ENCODE measurements at places on chromosomes 12 and 14.

- no peak for DNase-seq
Observed at GRCh38 chr12:21815306-21816062, 41.0 kb upstream of the KCNJ8 start.

- DNase-seq: peak; percentile 76
Observed at GRCh38 chr12:104604070-104604994, 147.6 kb downstream of the CHST11 start.

DNA sequence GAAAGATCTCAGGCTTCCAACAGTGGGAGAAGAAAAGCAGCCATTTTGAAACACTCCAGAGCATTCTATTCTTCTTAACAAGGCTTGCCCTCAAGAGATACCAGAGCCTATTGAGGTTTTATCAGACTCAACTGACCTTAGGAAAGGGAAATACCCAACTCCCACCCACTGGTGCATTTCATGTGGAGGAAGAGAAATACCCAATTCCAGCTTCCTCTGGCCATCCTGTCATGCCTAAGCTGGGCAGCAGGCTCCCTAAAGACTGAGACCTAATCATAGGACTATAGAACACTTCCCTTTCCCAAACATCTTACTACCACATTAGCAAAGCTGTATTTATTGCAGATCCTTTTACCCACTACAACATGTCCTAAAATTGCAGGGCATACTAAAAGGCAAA lies 164.5 kb downstream of the KIF21A start:
- no peak for DNase-seq

GRCh38 chr12:129815846-129816245 lies 88.0 kb downstream of the TMEM132D start:
- no peak for DNase-seq

GRCh38 chr12:98232753-98233390 lies 282.5 kb upstream of the TMPO start:
- no peak for DNase-seq

DNA sequence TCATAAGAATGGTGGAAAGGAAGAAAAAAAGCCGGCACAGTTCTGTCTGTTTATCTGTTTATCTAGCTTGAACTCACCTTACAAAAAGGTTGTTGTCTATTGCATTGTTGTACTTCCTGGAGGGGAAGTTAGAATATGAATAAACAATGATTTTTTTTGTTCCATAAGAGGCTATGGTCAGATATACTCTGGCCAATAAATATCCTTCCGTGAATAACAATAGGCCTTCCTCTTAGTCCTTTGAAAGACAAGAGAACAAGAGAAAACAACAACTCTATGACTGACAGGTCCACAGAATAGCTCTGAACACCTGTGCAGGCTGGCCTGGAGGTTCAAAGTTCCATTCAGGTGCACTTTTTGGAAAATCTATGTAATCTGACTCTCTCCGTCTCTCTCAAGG lies 192.8 kb upstream of the KRR1 start:
- DNase-seq: no peak

GRCh38 chr14:101591582-101591981 lies 30.3 kb downstream of the DIO3 start:
- DNase-seq: no peak

DNA sequence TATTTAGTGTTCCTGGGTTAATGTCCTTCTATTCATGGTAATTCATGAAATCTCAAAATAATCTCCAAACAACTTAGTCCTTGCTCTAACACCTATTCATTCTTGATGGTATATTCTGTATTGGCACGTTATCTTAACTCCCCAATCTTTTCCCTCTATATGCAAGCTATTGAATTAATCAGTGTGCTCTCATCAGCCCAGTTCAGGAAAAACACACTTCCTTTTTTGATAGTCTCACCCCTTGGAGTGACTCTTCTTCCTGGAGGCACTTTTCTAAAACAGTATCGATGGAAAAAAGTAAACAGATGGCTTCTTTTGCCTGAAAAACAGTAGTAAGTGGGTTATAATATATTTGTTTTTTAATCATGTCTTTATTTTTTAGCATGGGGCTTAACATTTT lies 28.6 kb downstream of the TULP3 start:
- DNase-seq: no peak

DNA sequence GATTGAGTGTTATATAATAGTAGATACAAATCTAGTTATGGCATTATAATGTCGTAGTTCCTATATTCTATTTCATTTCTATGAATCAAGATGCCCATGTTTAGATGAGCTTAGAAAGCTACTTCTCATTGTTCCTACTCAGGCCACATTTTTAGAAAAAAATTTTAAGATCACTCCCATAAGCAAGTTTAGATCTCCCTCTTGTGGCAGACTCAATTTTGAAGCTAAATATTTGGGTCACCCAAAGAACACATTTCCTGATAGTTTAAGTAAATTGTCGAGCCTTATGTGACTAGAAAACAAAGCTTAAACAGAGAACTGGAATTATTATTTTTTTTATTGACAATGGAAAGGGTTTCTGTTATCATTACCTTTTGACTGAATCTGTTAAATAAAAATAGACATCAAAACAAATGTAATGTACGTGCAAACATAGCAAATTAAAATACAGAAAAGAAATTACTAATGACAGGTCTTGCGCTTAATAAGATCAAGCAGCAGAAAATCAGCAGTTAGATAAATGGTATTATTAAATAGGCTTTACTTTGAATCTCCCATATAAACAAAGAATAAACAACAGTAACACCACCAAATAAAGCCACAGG lies 180.2 kb downstream of the ACSS3 start:
- no peak for DNase-seq

DNA sequence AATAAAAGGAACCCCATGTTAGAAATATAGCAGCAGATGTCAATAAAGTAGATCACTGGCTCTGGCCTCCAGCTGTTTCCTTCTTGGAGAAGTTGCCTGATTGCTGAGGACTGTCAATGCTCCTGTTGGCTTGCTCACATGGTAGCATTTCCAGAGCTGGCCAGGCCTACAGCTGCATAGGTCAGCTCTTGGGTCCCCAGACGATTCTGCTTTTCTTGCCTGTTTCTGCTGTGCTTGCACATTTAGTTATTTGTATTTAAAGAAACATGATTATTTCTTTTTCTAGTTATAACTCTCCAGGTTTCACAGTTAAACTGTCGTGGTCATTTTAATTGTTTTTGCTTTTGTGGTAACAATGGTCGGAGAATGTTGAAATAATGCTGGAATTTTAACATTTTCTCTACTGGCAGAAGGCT lies 7.2 kb downstream of the NAV3 start:
- no peak for DNase-seq

GRCh38 chr12:121926874-121927706 lies 8.7 kb downstream of the CFAP251 start:
- DNase-seq: no peak

DNA sequence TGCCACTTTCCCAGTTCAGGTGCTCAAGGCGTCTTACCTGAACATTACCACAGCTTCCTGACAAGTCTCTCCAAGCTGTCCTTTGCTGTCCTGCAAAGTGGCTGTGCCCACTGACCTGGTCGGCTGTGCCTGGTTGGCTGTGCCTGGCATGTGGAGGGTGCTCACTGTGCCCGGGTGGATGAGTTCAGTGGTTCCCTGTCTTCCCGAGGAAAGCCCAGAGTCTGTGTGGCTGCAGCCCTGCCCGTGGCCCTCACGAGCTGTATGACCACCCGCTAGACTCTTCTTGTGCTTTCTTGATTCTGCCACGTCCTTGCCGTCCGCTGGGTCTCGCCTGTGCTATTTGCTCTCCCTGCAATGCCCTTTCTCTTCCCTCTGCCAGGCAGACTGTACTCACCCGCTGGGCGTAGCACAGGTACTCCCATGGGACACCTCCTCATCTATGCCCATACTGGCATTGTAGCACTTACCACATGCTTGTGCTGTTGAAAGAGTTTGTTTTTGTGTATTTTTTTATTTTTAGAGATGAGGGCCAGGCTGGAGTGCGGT lies 95.9 kb downstream of the TSPAN9 start:
- no peak for DNase-seq

DNA sequence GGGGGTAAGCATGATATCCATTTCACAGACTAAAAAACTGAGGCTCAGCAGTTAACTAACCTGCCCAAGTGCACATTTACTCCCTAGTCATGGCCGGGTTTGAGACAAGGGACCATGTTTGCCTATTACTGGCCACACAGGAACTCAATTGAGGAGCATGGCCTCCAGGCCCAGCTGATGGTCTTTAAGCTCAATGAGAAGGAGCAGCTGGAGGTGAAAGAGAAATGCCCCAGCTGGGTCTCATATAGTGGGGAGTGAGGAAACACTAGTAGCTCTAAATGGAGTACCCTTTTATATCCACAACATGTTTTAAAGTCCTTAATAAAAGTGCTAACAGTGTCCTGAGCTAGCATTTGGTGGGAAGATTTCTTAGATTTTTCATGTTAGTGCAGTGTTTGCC lies 1.6 kb downstream of the TDP1 start:
- no peak for DNase-seq

DNA sequence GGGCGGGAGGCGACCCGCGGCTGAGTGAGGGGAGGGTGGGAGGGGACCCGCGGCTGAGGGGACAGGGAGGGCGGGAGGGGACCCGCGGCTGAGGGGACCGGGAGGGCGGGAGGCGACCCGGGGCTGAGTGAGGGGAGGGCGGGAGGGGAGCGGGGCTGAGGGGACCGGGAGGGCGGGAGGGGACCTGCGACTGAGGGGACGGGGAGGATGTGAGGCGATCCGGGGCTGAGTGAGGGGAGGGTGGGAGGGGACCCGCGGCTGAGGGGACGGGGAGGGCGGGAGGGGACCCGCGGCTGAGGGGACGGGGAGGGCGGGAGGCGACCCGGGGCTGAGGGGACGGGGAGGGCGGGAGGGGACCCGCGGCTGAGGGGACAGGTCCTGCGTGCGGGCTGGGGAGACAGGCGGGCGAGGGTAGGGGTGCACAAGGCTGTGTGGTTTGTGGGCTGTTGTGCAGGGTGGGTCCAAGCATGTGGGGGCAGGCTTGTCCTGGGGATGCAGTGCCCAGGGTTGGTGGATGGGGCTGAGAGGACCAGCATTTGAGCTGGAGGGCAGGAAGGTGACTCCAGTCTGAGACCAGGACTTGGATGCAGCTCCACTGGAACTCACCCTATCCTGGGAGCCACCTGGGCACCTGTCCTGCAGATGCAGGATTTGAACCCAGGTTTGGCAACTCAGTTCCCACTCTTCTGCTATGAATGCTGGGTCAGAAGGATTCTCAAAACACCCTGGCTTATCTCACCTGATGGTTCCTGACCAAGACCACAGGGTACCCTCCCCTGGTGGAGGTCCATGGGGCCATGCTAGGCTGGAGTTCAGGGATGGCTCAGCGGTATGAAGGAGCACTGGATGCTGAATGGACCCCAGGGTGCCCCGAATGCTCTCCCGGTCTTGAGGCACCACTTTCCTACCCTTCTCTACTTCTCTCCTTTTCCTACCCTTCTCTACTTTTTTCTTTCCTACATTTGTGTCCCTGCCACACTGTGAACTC lies 9.4 kb downstream of the PLD4 start:
- peak; percentile 28 for DNase-seq

- no peak for DNase-seq
Observed at GRCh38 chr14:67918838-67919237, 99.3 kb downstream of the RAD51B start.

GRCh38 chr14:101408077-101408831 lies 153.0 kb upstream of the DIO3 start:
- DNase-seq: no peak

GRCh38 chr14:56809270-56810146 lies 771 bp downstream of the OTX2 start:
- DNase-seq: no peak

DNA sequence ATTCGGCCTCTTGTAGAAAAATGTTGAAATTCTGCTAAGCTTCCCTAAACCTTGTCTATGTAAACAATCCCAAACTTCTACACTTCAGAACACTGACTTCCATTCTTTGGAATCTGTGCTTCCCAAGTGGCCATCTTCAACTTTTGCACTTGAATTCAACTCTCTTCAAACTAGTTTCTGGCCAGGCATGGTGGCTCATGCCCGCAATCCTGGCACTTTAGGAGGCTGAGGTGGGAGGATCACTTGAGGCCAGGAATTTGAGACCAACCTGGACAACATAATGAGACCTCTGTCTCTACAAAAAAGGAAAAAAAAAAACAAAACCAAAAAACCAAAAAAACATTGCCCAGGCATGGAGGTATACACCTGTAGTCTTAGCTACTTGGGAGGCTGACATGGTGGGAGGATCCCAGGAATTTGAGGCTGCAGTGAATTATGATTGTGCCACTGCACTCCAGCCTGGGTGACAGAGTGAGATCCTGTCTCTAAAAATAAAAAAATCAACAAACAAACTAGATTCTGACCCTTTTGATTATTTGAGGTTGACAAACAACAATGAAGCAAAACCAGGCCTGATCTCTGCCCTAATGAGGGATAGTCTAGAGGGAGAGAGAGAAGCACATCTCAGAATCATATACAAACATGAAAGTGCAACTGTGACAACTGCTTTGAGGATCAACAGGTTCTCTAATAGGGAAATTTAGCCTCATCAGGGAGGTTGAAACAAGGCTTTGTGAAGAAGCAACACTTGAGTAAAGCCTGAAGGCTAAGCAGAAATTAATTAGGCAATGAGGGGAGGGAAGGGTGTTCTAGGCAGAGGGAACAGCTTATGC lies 11.6 kb upstream of the C12orf75 start:
- DNase-seq: no peak

DNA sequence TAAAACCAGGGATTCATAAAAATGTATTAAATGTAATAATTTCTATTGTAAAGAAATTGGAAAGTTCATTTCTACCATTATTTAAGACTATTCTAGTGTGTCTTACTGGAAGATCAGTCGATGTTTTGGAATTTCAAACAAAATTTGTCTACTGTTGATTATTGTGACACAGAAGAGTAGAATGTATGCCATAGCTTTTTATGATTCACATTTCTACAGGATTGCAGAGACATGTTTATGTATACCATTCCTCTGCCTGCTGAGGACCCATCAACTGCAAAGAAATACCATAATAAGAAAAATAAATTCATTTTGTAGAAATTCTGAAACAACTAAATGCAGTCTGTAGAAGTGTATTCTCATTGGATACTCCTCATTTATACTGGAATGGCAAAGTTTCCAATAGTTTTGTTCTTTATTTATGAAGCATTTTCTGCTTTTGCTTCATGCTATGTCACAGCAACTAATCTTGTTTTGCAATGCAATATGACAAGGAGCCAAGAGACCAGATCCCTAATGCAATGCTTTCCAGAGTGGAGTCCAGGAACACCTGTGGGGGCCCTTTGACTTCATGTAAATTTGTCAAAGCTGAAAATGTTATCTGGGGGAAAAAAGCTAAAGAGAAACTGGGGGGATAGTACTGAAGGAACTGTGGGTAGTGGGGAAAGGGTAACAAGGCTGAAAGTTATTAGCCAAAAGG lies 172.9 kb upstream of the LRIG3 start:
- DNase-seq: no peak

- DNase-seq: no peak
Observed at GRCh38 chr14:91732859-91733477, 1.1 kb upstream of the CATSPERB start.

- peak; percentile 91 for DNase-seq
Observed at GRCh38 chr14:103546652-103547454, 15.6 kb downstream of the BAG5 start.
